ENCODE measurements at places on chromosomes 3 and 15.
A peak's percentile ranks its signal among the peaks of the same experiment; 100 is the strongest.

DNA sequence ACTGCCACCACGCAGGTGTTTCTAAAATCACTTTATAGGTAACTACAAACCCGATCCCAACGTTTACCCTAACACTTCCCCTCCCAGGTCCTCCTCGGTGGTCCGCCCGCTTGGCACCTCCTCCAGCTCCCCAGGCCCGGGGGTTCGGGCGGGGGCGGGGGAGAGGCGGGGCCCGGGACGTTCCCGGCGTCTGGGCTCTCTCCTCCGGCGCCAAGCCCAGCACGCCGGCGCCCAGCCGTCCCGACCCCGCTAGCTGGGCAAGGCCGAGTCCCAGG is 562 bp downstream of the CGGBP1 start:
- DNase-seq = peak; percentile 46

GRCh38 chr3:44842376-44842775 is 19.3 kb upstream of the TMEM42 start:
- no peak for DNase-seq

DNA sequence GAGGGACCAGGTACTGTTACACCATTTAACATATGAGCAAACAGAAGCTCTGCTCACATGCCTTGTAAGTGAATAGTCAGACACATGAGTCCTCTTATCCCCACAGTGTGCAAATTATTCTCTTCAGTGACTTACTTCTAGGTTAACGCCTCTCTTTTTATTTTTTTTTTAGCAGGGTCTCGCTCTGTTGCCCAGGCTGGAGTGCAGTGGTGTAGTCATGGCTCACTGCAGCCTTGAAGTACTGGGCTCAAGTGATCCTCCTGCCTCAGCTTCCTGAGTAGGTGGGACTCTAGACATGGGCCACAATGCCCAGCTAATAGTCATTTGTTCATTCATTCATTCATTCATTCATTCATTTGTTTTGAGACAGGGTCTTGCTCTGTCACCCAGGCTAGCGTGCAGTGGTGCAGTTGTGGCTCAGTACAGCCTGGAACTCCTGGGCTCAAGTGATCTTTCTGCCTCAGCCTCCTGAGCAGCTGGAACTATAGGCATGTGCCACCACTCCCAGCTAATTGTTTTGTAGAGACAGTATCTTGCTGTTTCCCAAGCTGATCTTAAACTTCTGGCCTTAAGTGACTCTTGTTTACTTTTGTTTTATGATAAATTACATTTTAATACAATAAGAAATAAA is 94.7 kb downstream of the LRRC28 start:
- no peak for DNase-seq

DNA sequence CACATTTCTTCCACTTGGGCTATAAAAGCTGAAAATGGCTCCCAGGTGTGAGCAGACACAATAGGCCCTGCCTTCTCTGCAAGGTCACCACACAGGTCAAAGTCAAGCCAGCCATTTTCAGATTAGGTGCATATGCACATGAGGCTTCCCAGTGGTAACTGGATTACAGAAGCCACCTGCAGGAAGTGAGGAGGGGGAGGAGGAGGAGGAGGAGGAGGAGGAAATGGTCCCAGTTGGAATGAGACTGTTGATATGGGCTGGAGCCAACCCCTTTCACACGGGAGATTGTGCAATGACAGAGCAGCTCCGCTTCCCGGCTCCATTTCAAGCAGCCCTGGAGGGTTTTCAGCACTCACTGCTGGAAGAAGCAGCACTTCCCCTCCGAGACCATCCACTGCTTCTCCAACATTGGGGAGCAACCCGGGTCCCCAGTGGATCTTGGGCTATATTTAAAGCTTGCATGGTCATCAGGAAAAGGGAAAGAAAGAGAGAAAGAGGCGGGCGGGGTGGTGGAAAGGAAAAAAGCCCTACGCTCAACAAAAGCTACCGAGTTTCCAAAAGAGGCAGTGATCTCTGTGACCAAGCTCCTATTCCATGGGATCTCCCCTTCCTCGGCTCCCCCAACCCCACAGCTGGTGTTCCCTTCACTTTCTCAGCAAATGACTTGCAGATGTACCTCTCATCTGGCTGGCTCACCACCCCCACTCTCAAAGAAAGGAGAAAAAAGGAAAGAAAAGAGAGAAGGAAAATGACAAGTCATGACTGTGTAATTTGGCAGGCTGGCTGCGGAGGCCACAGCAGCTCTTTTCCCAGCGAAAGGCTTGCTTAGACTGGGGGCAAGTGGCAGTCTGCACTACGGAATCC is 58.3 kb downstream of the LRIG1 start:
- DNase-seq = peak; percentile 78

- DNase-seq = no peak
Measured at GRCh38 chr3:100615684-100616083, 6.3 kb downstream of the ADGRG7 start.

DNA sequence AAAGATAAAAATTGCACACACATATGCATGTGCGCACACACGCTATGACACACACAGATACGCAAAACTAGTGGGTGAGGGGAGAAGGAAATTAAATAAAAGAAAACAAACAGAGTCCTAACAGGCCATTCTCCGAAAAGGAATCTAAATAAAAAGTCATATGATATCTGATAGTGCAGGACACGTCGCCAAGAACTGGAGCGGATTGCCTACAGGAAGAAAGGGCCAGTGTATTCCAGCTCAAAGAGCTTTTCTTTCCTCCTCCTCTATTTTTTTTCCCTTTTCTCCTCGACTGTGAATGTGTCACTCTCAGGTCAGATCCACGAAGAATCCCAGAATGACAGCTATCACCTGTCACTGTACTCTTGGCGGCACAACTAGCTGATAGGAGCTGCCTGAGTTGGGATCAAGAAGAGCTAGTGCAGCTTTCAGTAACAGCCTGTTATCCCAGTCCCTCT is 157.8 kb downstream of the TIGIT start:
- peak; percentile 86 for DNase-seq

DNA sequence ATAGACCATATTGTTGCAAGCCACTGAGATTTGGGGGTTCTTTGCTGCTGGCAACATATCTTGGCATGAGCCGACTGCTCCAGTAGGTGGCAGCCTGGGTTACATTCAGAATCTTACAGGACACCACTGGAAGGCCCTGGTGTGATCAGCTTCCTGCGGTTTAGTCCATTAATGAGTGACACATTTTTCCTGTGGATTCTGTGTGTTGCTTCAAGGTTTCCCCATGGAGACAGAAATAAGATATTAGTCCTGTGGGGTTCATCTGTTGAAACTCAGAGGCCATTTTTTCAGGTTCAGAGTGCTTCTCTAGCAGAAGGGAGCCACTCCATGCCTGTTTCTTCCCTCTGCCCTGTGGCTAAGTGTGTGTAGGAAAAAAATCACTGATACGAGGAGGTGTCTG is 116.2 kb downstream of the MFSD1 start:
- peak; percentile 2 for DNase-seq

DNA sequence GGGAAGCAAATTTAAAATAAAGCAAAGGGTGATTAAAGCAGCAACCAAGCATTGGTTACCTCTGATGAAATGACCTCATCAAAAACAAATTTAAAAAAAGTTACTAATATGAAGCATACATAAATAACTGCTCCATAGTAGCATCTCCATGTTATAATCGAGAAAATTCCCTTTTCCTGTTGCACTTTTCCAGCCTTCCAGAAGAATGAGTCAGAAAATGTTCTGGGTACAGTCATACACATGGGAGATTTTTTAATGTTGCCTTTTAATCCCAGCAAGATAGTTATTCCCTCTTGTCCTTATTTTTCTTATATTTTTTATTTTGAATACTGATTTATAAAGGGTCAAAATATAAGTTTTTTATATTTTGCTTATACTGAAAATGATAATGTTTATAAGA is 2.6 kb upstream of the TMCO5A start:
- DNase-seq = no peak

GRCh38 chr3:134338516-134339261 is 35.6 kb downstream of the AMOTL2 start:
- DNase-seq = no peak

- DNase-seq = no peak
Measured at GRCh38 chr3:102484363-102484762, 49.5 kb downstream of the ZPLD1 start.

DNA sequence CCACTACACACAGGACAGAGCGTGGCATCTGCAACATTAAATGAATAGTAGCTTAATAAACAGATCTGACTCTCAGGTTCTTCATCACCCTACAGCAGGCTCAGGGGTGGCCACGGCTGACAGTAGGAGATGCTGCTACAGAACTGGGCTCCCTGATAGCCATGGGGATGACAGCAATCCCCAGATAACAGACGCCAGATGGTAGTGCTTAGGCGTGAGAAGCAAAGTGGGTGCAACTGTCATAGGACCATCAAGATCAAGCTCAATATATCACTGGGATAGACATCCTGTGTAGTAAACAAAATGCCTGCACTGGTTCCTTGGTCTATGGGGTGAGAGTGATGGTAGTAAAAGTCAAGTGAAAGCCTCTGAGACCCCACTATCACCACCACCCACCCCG is 2.6 kb upstream of the TPRA1 start:
- DNase-seq = no peak

DNA sequence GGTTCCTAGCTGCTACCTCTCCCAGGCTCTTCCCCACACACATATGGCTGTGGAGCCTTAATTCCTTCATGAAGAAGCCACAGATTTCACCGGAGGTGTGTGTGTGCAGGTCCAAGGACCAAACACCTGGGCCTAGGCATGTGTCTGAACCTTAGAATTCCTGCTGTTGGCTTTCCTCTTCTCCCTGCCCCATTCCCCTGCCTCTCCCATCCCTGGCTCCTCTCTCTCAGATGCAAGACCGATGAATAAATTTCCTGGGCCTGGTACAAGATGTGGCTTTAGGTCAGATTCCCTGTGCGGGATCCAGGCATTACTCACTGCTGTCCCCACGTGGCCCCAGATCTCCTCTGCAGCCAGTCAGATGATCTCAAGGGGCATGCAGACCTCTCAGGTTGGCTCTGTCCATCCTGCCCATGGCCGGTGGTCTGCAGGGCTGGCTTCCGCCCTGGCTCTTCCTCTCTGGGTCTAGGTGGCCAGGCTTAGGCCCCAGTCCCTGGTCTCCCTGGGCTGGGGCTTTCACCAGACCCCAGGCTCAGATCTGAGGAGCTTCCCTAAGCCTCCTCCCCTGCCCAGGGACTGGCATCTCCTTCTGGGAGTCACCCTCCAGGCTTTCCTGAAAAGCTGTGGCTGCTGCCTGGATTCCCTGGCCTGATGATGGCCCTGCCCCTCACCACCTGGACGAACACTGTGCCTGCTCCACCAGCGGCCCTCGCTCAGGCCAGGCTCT is 20.5 kb downstream of the CCR9 start:
- DNase-seq = no peak

GRCh38 chr3:195583831-195584542 is at the start of gene APOD:
APOD (minus strand) TSS chr3:195583940; CDS start chr3:195579461, 4,479 bp downstream.
- DNase-seq = no peak
